ENCODE measurements at places on chromosomes 11 and 22.

DNA sequence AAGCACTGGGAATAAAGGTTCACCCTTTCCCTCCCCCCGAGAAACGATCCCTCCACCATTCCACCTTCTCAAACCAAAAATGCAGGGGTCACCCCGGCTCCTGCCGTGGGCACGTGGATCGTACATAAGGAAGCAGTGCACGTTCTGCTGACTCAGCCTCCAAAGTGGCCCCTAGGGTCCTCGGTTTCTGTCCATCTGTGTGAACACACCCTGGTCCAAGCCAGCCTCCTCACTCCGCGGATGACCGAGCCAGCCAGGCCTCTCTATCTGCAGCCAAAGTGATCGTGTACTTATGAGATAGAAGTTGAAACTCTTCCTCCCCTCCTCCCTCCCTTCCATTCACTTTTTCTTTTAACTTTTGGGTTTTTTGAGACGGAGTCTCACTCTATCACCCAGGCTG, 16.2 kb downstream of the C11orf24 start:
- peak; percentile 84 for DNase-seq

GRCh38 chr11:95849087-95849825, 59.0 kb downstream of the CEP57 start:
- DNase-seq, result peak; percentile 68

DNA sequence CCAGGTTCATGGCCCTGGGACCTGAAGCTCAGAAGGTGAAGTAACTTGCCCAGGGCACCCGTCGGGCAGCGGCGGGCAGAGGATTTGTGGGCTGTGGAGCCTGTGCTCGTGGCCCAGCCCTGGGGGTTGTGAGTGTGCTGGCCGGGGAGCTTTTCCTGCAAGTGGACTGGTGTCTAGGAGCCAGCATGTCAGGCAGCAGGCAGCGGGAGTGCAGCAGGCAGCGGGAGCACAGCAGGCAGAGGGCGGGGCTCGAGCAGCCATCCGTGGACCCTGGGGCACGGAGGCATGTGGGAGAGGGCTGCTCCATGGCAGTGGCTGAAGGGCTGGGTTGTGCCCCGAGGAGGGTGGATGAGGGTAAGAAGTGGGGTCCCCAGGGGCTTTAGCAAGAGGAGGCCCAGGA, 72.7 kb upstream of the PPP6R3 start:
- DNase-seq, result no peak

DNA sequence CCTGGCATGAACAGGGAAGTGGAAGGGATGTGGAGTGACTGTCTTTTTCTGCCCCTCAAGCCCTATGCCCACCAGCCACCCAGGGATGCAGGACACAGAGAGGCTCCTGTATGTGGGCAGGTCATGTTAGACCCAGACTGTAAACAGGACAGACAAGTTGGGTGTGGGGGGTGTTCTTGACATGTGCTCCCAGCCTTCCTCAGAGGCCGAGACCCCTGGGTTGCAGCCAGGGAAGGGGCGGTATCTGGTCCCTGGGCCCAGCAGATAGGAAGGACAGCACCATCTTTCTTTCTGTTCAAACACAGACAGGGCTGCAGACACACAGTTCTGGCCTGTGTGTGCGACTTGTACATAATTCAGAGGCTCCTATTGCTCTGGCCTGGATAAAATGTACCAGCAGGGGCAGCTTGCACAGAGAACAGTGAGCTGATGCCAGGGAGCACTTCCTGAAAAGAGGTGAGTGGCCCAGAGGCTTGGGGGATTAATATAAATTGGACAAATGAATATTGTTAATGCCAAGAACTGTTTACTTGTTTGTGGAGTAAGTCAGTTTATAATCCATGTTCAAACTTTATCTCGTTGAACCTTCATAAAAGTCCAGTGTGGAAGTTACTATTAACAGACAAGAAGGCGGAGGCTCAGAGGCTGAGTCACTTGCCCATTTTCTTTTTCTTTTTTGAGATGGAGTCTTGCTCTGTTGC, 16.6 kb downstream of the GDPD5 start:
- no peak for DNase-seq

GRCh38 chr11:110312670-110313069, 16.3 kb upstream of the RDX start:
- no peak for DNase-seq

DNA sequence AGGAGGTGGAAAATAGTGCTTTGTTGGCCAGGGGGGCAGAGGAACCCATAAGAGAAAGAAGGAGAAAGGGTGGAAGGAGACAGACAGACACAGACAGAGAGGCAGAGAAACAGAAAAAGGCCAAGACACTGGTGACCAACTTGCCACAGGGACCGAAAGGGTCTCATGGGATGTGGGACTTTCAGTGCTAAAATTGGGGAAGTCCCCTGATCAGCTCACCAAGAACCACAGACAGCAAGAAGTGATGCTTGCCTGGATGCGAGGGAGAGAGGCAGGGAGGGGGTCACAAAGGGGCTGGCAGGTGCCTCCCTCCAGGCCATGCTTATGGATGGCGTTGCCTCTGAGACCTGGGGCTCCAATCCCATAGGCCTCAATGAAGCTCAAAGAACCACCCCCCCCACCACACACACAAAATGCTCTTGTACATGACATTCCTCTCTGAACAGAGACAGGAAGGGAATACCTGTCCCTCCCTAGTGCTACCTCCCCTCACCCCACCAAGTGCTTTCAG, 413.4 kb downstream of the MN1 start:
- DNase-seq, result no peak

DNA sequence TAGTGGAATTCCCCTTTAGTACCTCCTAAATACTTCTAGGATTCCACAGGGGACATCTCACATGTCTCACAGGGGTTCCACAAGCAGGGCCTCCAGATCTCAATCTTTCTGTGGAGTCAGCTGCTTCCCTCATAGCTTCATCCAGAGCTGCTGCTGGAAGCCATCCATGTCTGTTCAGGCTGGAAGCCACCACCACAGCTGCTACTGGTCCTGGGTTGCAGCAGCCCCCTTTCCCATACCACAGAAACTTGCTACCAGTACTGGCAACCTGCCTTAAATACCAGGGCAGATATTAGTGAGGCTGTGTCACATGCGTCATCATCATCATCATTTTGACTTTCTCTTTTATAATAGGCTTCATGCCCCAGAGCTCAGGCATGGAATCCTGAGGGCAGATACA, 242.7 kb upstream of the NCAM1 start:
- peak; percentile 77 for DNase-seq

- no peak for DNase-seq
Observed at GRCh38 chr11:123760894-123761293, 6.6 kb upstream of the OR6X1 start.

- DNase-seq, result no peak
Observed at GRCh38 chr11:9176136-9176535, 84.7 kb upstream of the SCUBE2 start.

GRCh38 chr11:110474578-110474977, 44.8 kb downstream of the FDX1 start:
- no peak for DNase-seq

DNA sequence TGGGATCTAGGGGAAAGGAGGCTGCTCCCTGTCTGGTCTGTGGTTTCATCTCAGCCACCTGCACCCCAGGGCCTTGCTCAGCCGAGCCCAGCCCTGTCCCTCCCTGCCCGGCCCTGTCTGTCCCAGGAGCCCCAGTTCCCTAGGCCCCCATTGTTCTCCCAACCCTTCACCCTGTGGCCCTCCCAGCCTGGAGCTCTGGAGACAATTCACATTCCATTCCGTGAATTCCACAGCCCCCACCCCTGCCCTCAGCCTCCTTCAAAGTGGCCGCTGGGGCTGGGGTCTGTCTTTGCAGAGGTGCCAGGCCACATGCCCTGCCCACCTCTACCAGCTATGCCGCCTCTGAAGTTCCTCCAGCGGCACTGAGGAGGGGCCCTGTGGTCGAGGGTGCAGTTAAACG, 77.9 kb upstream of the WNT11 start:
- DNase-seq, result no peak

GRCh38 chr22:48210198-48210580, 1447.7 kb downstream of the TBC1D22A start:
- DNase-seq, result no peak

GRCh38 chr22:23888615-23889401, 5.4 kb upstream of the MIF start:
- no peak for DNase-seq

DNA sequence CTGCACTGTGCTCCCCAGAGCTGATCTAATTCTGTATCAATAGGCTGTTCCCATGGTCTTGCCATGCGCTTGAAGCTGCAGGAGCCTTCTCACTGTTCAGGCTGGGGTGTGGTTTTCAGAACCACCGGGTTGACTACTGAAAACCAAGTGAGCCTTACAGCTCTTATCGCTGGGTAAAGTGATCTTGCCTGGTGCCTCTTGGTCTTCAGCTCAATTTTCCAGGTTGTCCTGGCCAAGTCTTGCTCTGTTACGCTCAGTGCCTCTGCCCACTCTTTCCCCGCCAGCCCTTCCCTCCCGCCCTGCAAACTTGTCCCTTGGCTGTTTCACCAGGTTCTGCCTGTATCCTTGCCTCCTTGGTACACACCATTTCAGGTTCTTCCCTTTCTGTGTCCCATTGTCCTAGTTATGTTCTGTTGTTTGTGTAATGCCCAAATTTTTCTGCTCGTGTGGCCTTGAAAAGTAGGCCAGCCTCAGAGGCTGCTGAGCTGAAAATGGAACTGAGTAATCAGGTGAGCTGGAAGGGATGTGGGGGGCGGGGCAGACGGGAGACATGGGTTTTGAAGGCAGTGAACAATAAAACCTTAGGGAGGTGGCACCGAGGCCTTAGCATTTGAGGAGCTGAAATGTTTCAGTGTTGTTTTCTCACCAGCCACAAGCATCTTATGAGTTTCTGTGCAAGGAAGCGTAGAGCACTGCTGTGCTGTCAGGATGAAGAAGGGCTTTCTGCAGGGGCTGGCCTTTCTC, 11.2 kb downstream of the PEX26 start:
- DNase-seq, result no peak

DNA sequence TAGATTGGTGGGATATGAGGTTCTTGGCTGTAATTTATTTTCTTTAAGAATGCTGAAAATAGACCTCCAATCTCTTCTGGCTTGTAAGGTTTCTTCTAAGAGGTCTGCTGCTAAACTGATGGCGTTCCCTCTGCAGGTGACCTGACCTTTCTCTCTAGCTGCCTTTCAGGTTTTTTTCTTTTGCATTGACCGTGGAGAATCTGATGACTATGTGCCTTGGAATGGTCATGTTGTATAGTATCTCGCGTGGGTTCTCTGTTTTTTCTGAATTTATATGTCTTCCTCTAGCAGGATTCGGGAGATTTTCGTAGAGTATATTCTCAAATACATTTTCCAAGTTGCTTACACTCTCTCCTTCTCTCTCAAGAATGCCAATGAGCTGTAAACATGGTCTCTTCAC, 122.2 kb downstream of the DDX10 start:
- no peak for DNase-seq

DNA sequence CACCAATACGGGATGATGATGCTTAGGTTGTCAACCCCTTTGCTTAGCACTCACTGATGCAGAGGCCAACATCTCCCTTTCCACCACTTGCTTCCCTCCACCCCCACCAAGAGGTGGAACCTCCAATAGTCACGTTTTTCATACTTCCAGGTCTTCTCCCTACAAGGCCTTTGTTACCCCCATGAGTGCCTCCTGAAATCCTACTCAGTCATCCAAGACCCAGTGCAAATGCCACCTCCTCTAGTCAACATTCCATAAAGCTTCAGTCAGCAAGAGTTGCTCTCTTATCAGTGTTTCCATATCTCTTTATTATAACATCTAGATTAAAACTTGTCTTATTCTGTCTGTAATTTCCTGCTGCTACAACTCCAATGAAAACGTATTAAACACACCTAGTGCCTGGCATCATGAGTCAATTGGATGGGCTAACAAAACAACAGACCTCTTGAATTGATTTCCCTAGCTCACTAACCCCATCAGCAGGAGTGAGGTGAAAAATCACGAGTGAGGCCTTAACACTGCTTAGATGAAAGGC, 370.7 kb upstream of the CCDC90B start:
- no peak for DNase-seq

GRCh38 chr11:116465056-116465455, 307.7 kb downstream of the BUD13 start:
- DNase-seq, result peak; percentile 10

DNA sequence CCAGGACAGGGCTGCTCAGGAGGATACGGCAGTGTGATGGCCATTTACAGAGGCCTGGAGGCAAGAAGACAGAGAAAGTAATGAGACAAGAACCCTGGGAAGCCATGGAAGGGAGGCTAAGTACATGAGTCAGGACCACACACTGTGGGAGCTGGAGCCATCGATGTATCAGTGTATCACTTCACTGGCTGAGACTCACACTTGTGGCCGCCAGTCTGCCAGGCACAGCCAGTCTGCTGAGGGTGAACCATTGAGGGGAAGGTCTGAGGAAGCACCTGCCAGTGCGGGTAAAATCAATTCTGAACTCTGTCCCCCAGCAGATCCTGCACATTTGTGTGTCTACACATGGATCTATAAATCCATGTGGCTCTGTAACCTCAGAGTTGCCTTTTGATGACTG, 195.6 kb downstream of the GRIK4 start:
- DNase-seq, result no peak

- peak; percentile 71 for DNase-seq
Observed at GRCh38 chr11:11218629-11218986, 134.4 kb downstream of the CSNK2A3 start.

GRCh38 chr11:967995-968751, 42.5 kb downstream of the AP2A2 start:
- DNase-seq, result no peak

DNA sequence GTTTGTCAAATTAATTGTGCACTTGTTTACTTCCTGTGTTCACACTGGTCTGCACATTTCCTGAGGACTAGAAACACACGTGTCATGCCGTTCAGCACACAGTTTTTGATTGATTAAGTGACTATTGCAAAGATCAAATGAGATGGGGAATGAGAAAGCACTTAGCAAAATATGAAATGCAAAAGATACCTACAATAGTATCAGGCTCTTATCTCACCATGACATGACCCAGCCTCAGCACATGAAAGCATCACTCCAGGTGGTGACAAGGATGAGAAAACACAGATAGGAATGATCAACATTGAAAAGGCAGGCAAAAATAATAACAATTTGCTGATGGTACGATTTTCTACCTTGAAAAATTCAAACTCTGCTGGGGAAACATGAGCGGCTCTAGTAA, 42.1 kb upstream of the TP53I11 start:
- no peak for DNase-seq

DNA sequence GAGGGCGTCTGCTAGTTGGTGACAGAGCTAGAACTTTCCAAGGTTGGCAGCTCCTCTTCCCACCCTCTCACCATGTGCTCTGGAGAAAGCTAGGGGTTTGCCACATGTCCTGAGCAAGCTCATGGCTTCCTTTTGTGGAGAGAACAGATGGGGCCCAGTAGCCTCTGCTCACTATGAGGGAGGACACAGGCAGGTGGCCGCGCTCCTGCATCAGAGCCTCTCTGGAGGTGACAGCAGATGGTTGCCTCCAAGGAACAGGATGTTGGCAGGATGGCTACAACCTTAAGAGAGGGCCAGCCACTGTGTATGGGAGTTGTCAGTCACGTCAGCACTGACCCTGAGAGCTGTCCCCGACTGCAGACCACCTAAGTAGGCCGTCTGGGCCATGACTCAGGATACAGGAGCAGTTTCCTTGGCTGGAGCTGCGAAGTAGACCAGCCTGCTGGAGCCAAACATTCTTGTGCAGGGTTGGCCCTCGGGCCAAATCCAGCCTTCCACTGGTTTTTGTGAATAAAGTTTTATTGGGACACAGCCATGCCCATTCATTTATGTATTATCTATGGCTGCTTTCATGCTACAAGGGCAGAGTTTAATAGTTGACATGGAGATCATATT, 28.0 kb downstream of the SGSM1 start:
- DNase-seq, result no peak

GRCh38 chr11:62665599-62666258, 617 bp downstream of the CSKMT start:
- no peak for DNase-seq

Measured in muscle of leg (tissue), 16 donors.